Stimulated activated CD8-positive, alpha-beta memory T cell treated with anti-CD3 and anti-CD28 coated beads, Interleukin-12 subunit alpha, Interleukin-12 subunit beta, amount 100 ng/mL, for 1 hour (primary cell): ENCODE measurements at places on chromosomes 6 and 20.

DNA sequence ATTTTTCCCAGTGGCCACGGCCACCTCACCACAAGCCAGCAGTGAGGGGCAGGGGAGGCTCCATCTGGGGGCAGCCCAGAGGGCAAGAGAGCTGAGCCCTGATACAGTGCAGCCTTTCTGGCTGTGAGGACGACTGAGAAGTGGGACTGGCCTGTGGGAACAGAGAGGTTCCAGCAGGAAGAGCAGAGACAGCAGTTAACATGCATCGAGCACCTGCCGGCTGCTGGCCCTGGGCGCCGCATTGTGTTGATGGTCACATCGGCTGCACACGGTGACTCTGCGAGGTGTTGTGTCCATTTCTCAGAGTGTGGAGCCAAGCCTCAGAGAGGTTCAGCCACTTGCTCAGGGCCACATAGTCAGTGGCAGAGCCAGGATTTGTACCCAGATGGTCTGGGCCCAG is 9.8 kb downstream of the FOXS1 start:
- no peak for DNase-seq

GRCh38 chr6:4647414-4648365 is 128.5 kb upstream of the CDYL start:
- DNase-seq = no peak

DNA sequence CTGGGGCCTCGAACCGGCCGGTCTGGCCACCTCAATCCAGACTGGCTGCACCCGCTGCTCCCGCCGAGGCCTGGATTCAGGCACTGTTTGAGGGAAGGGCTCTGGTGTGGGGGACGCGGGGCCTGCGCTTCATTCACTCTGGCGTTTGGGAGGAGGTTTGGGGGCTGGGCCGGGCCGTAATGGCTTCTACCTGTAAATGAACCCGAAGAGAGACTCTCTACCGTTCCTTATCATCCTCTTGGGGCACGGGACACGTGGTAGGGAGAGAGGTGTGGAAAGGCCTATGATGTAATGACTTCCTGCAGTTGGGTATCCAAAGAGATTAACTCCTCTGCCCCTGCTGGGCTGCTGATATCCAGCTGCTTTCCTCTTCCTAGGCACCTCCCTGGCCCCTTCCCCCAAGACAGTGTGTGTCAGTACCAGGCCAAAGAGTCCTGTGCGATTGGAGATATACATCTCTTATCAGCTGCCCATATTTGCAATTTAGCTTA is 1.8 kb downstream of the FOXO3 start:
- DNase-seq = no peak

GRCh38 chr20:50642288-50642803 is 49.0 kb downstream of the RIPOR3 start:
- no peak for DNase-seq

- DNase-seq = no peak
Observed at GRCh38 chr6:6176127-6176526, 144.3 kb downstream of the F13A1 start.

DNA sequence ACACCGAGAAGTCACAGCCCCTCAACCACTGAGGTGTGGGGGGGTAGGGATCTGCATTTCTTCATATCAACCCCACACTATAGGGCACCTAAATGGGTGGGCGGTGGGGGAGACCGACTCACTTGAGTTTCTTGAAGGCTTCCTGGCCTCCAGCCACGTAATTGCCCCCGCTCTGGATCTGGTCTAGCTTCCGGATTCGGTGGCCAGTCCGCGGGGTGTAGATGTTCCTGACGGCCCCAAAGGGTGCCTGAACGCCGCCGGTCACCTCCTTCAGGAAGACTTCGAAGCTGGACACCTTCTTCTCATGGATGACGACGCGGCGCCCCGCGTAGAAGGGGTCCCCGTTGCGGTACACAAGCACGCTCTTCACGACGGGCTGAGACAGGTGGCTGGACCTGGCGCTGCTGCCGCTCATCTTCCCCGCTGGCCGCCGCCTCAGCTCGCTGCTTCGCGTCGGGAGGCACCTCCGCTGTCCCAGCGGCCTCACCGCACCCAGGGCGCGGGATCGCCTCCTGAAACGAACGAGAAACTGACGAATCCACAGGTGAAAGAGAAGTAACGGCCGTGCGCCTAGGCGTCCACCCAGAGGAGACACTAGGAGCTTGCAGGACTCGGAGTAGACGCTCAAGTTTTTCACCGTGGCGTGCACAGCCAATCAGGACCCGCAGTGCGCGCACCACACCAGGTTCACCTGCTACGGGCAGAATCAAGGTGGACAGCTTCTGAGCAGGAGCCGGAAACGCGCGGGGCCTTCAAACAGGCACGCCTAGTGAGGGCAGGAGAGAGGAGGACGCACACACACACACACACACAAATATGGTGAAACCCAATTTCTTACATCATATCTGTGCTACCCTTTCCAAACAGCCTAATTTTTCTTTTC is at the start of gene DCDC2:
TSS of gene DCDC2 (minus strand) at position 724 of the 883 bp plus-strand sequence. CDS start at position 415, 309 bp downstream.
- DNase-seq = no peak

GRCh38 chr6:21295506-21296240 is 297.9 kb upstream of the SOX4 start:
- DNase-seq = no peak
